ENCODE measurements at places on chromosomes 13 and 19.

DNA sequence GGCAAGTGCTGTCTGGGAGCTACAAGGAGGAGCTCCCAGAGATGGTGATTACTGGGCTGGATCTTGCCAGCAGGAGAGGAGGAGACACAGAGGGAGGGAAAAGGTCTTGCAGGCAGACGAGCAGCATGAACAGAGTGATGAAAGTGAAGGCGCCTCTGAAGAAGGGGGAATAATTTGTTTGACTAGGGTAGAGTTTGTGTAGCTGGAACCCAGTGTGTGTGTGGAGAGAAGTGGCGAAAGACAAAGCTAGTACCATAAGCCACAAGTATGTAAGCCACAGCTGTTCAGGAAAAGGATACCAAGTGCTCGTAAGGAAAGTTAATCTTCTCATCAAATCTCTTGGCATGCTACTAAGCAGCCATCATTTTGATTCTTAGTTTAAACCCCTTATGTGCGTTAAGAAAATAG is 5.4 kb downstream of the FLT1 start:
- no peak for DNase-seq

DNA sequence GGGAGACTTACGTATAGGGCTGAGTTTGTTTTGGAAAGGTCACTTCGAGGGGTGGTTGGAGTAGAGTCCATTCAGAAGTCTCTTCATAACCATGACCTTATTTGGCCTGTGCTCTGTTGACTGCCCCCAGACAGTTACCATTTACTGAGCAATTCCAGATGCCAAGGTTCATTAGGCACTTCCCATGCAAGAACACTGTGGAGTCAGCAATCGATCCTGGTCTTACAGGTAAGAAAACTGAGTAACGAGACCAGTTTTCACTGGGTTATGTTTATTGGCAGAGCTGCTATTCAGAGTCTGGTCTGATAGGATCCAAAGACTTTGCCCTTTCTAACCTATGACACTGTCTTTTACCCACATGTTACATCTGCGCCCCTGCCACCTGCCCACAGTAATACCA is 134.7 kb downstream of the MTUS2 start:
- DNase-seq: no peak

DNA sequence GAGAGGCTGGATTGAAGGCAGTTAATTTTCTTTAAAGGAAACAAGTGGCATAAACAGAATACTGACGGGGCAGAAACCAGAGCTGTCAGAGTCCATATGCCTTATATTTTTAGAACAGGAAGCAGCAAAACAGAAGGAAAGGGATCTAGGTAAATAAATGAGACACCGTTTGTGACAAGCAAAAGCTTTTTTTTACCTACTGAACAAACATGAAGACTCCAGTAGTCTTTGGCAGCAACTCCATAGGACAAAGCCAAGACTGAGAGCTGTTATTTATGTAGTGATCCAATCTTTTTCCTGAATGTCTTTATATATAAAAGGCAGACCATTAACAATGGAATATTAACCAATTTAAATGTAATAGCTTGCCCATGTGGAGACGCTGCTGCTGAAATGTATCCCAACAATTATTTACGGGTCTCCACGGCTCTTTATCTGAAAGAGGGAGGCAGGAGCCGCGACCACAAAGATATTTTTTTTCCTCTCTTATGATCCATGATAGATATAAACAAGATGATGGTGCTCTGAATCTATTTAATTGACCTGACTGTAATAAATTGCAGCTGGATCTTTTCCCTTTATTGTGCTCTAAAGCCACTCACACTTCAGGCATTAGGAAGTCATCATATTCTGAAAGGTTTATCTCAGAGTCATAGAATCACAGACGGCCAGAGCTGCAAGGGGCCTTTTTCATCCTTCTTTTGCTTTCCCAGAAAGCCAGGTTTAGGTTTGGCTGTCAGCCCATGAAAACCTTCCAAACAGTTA is 687.8 kb downstream of the EFNB2 start:
- no peak for DNase-seq

DNA sequence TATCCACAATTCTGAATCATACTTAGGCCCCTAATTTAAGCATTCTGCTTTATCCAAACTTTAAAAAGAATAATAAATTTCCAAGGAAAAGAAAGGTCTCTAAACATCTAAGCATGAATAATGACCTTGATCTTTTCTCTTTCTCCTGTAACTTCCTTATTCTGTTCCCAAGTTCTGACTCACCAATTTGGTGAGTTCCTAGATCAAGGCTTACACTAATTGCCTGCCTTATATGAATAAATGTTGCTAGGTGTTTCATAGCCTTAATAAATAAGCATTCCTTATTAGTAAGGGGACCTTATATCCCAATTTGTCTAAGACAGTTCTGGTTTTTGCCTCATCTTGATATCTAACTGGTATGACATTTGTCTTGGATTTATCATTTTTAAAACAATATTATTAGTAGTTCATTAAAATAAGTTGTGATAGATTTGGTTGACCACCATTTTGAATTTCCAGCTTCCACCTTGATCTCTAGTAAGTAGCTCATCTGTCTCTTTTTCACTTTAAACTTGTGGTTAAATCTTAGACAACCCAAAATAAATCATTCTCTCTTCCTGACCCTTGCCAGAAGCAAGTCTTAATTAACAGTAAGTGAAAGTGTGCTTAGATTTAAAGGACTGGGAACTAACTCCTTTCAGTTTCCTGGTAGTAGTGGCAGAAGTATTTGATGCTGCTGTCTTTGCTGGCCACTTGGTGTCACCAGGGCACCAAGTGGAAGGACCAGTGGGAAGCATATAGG is 121.2 kb upstream of the MLNR start:
- no peak for DNase-seq

- no peak for DNase-seq
These were observed 19.8 kb downstream of the EPN1 start for GRCh38 chr19:55694656-55695491.

DNA sequence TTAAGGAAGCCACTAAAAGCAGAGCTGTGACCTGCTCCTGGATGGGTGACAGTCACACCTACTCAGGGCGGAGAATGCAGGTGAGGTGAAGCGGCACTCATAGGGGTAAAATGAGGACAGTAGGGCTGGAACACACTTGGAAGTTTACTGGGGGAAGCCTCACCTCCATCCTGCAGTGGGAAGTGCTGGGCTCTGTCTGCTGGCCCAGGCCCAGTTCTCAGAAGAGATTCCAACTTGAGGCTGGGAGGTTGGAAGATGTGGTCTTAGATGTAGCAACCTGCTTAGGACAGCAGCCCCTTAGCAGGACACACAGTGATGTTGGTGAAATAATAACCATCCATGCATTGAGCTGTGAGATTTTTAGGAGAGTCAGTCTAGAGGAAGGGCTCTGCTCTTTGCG is 4.6 kb downstream of the MEDAG start:
- DNase-seq: no peak

GRCh38 chr13:29428310-29429181 is 166.9 kb downstream of the SLC7A1 start:
- DNase-seq: no peak

DNA sequence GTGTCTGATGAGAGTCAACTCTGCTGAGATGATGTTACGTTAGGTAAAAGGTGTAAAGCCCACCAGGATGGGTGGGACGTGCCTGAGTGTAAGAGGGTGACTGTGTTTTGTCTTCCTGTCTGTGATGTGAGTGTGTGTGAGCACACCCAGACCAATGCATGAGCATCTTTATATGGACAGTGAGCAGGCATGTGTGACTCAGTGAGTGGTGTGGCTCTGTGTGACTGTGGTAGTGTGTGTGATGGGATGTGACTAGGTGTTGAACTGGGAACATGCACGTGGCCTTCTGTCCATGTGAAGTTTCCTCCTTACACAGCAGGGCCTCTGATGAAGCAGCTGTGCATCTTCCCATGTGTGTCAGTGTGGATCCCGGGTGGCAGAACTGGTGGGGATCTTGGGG is 17.8 kb upstream of the LGALS16 start:
- DNase-seq: no peak

DNA sequence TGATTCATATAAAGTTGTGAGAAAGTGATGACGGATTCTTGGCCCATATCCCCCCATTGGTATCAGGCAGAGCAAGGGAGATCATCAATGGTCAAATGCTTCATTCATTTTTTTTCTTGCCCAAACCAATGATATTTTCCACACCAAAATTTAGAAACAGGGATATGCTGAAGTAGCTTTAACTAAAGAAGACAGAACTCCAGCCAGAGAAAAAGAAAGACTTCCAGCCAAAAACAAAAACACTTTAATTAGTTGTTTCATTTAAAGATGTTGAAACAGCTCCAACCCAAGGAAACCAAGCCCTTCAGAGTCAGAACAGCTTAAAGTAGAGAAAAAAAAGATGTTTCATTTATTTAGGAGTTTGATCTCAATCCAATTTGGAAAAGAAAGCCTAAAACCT is 358.9 kb upstream of the NBEA start:
- no peak for DNase-seq

DNA sequence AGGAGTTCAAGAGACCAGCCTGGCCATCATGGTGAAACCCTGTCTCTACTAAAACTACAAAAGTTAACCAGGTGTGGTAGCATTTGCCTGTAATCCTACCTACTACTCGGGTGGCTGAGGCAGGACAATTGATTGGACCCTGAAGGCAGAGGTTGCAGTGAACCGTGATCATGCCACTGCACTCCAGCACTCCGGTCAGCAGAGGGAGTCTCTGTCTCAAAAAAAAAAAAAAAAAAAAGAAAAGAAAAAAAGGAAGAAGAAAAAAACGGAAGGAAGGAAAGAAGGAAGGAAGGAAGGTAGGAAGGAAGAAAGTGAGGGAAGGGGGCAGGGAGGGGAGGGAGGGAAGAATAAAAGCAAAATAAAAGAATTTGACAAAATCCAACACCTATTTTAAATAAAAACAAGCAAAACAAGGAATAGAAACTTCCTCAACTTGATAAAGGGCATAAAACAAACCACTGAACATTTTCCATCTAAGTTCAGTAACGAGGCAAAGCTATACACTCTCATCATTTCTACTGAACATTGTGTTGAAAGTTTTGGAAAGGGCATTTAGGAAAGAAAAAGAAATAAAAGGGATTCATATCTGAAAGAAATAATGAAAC is 411.6 kb upstream of the SLITRK5 start:
- DNase-seq: no peak

GRCh38 chr19:5013761-5014160 is 44.8 kb downstream of the KDM4B start:
- DNase-seq: no peak

DNA sequence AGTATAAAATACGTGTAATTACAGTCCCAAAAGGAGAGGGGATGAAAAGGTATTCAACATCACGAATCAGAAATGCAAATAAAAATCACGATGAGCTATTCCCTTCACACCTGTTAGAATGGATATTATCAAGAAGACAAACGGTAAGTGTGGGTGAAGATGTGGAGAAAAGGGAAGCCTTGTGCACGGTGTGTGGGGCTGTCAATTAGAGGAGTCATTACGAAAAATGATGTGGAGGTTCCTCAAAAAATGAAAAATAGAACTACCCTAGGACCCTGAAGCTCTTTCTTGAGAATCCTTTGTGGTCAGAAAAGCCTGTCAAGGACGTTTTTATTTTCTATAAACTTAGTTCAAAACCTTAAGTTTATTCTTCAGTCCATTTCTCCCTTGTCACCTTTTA is 19.4 kb downstream of the NLRP11 start:
- DNase-seq: no peak

DNA sequence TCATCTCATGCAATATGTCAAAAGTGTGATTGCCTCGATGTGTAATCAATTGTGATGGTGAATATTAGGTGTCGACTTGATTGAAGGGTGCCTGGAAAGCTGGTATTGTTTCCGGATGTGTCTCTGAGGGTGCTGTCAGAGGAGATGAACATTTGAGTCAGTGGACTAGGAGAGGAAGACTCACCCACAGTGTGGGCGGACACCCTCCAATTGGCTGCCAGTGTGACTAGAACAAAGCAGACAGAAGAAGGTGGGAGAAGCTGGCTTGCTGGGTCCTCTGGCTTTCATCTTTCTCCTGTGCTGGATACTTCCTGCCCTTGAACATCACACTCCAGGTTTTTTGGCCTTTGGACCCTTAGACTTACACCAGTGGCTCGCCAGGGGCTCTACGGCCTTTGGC is 15.5 kb upstream of the CABP5 start:
- no peak for DNase-seq

- DNase-seq: no peak
These were observed 677.3 kb upstream of the GPC6 start for GRCh38 chr13:92549276-92549675.

- no peak for DNase-seq
These were observed 287.4 kb downstream of the PCDH17 start for GRCh38 chr13:57918913-57919312.

- DNase-seq: no peak
These were observed 151.0 kb downstream of the DCT start for GRCh38 chr13:94328381-94329041.
